ENCODE measurements at places on chromosomes 1 and 21.

DNA sequence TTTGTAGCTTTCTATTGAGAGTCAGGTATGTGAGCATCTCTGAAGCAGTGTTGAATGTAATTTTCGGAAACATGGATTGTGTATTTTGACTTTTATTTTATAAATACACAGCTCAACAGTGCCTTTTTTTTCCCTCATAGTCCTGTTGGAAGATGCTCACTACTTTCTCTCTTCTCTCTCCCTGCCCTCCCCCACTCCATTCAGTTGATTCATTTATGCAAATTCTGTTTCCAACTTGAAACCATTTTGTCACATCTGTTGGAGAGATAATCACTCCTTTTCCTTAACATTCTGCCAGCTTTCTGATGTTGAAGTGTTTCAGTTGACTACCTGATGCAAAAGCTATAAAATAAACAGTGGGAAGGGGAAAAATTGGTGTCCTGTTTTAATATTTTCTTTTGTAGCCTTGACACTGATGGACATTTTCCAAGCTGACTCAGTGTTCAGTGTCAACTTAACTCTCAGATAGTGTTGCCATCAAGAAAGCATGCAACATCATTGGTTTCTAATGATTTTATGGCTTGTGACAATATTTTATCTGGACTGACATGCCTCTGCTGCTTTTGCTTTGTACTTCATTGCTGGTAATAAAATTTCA lies 194.5 kb downstream of the HS2ST1 start:
- no peak for DNase-seq

DNA sequence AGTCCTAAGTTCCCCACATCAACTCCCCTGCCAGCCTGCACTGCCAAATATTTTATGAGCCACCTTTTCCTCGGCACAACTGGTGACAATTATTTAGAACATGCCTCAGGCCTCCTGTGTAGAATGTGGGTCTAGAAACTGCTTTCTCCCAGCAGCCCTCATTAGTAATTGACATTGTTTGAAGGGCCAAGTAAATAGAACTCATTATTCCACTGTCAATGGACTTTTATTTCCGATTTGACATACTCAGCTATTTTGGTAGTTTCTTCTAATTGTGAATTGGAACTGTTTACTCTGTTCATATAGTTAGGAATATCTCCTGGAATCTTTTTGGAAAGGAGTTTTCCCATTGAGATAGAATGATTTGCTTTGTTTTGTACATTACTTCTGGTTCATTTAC lies 168.8 kb upstream of the L1TD1 start:
- no peak for DNase-seq

GRCh38 chr1:31795801-31796621 lies 19.8 kb downstream of the SPOCD1 start:
- peak; percentile 70 for DNase-seq

DNA sequence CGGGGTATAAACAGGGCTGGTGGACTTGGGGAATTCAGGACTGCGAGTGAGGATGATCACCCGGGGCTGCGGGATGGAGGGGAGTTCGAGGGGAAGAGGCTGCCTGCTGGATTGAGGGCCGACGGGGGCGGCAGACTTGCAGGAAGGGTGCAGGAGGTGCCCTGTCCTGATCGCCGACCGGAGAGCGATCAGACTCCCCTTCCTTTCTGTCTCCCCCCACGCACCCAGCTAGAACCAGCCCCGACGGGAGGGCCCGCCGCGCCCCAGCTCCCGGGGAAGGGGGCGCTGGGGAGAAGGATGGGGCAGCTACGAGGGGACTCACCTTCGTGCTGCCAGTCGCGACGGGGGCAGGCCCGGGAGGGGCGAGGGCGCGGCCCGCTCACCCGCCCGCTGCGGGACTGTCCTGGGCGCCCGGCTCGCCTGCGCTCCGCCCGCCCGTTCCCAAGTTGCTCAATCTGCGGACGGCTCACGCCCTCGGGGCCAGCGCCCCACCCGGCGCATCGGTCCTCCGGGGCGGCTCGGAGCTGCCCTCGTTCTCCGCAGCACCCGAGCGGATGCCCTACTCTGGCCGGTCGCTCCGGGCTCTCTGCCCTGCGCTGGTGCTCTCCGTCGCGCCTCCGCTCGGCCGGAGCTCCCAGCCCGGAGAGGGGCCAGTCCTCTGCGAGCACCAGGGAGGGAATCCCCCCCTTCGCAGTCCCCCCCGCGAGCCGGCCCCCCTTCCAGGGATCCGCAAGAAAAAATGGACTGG lies at the start of gene RSPO1:
Gene RSPO1 (minus strand): TSS at position 649 of the 748 bp plus-strand sequence. CDS start 5,231 bp downstream, outside the sequence.
- peak; percentile 19 for DNase-seq

DNA sequence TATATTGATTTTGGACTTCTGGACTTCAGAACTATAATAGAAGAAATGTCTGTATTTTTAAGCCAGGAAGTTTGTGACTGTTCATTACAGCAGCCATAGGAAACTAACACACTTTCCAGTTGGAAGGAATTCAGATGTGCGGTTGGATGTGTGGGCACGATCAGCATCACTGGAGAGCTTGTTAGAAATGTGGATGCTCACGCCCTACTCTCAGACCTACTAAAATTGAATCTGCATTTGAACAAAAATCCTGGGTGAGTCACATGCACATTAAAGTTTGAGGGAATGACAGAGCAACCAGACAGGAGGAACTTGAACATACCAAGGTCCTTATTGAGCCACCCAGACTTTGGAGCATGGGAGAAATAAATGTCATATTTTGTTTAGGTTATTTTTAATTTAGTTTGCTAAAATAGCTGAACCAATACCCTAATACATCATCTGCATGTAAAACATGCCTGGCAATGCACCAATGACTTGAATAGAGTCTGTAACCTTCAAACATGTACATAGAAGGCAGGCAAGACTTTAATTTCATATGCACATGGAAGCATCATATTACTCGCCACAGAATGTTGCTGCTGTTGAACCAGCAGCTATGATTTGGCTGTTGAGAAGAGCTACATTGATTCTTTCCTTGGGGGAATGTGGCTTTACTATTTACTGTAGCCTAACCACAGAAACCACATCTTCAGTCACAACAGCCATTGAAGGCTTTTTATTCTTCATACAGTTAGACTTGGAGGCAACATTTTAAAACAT lies 346.2 kb downstream of the BARHL2 start:
- DNase-seq, result no peak

GRCh38 chr1:202713110-202713509 lies 2.9 kb upstream of the SYT2 start:
- no peak for DNase-seq

DNA sequence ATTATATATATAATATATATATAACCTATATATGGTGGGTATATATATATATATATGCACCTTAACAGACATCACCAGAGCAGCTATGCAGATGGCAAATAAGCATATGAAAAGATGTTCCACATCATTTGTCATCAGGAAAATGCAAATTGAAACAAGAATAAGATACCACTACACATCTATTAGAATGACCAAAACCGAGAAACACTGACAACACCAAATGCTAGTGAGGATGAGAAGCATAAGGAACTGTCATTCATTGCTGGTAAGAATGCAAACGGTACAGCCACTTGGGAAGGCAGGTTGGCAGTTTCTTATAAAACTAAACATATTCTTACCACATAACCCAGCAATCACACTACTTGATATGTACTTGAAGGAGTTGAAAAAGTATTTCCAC lies 219.8 kb upstream of the PRMT6 start:
- DNase-seq, result no peak

- DNase-seq, result peak; percentile 79
These were observed at the start of gene MARCKSL1 for GRCh38 chr1:32335790-32336590. TSS of gene MARCKSL1 (minus strand) at chr1:32336233. CDS start at chr1:32336033, 200 bp downstream.

All from BE2C (cell line).